ENCODE measurements at places on chromosomes 2 and 18.

GRCh38 chr2:62147610-62148301, 48.2 kb upstream of the B3GNT2 start:
- DNase-seq, result peak; percentile 69

- peak; percentile 88 for DNase-seq
Measured at GRCh38 chr2:37619959-37620300, 51.5 kb downstream of the CDC42EP3 start.

DNA sequence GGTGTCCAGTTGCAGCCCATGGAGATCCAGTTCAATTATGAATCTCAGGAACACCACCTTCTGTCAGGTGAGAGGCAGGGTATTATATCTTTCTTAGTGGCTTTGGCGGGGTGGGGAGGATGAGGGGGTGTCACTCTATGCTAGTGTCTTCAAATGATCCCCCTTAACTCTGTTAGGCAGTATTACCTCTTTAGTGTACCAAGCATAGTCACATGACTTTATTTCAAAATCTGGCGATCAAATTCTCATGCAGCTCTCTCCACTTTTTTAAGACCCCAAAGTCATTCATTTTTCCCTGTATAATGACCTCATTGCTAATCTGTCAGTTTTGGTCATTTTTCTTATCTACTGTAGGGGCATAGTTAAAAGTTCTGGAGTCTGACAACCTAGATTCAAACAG, 1.1 kb upstream of the ZSCAN30 start:
- DNase-seq, result no peak

DNA sequence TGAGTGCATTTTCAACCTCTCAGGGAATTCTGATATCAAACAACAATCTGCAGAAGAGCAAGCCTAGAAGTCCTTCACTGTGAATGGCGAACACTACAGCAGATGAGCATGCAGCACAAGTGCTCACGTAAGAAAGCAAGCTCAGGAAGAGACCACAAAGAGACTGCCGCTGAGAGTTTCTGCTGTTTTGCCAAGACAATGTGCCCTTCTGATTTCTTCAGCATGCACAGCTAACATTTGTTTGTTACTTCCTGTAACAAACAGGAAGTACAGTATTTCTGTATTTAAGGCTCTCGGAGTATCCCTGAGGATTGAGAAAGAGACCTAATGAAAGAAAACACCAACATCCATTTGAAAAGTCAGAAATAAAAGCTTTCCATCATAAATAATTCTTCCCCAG, 45.9 kb downstream of the MBOAT2 start:
- DNase-seq, result peak; percentile 35

- DNase-seq, result no peak
Measured at GRCh38 chr2:226115102-226115831, 684.4 kb downstream of the IRS1 start.

- no peak for DNase-seq
Measured at GRCh38 chr2:204237416-204237815, 300.9 kb downstream of the ICOS start.

- DNase-seq, result peak; percentile 69
Measured at GRCh38 chr2:166090346-166090745, 37.5 kb downstream of the SCN1A start.

DNA sequence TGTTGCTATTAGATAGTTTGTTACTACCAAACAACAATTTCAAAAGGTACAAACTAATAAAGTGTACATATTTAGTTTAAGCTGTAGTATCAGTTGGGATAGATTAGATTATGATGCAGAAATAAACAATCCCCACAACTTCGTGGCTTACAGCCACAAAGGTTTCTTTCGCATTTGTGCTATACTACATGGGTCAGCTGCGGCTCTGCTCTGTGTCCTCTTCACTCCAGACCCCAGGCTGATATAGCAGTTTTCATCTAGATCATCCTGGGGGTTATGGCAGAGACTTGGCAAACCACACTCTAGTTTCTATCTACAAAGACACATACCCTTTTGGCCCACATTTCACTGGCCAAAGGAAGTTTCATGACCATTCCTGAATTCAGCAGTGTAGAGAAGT, 108.0 kb upstream of the SP5 start:
- no peak for DNase-seq

GRCh38 chr2:25597881-25598280, 75.5 kb downstream of the DTNB start:
- peak; percentile 11 for DNase-seq

- no peak for DNase-seq
Measured at GRCh38 chr2:191899410-191899809, 52.5 kb upstream of the CAVIN2 start.

DNA sequence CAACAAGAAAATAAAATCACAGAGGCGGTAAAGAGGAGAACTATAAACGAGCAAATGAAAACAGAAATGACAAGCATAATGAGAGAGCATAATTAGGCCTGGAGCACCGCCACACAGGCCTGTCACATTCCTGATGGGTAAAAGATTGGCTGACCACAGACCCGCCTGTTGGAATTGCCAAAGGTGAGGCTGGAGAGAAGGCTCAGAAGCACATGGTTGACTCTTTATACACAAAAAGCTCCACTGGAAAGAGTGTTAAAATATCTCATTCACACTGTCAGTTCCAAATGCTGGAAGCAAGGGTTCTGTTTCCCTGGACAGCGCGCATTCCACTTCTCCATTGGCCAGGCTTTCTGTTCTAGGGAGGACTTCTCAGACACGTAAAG, 5.9 kb upstream of the LGALSL start:
- no peak for DNase-seq

DNA sequence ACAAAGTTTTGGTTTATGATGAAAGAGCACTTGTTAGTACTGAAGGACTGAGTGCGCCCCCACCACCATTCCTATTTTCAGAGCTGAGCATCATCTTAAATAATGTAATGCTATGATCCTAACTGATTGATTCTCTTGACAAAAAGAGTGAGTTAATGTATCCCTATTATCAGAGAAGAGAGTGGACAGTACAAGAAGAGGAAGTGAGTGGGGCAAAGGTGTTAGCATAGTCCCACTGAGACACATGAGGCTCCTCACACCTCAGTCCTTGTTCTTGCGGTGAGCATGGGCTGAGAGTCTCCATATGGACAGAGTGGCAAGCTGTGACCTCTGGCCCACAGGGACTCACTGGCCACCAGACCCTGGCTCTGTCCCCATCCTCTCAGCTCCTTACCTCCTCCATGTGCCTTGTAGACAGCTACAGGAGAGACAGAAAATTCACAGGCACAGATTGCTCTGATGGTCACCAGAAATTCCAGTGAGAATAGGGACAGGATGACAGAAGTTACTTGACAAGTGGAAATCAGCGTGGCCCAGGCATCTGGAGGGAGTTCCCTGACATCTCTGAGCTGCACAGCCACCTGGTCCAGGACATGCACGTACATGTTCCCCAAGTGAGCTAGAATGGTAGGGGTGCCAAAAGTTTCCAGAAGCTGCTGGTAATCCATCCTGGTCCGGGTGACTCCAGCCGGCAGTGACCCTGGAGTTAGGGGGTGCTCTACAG, 32.6 kb downstream of the NAPG start:
- DNase-seq, result no peak

DNA sequence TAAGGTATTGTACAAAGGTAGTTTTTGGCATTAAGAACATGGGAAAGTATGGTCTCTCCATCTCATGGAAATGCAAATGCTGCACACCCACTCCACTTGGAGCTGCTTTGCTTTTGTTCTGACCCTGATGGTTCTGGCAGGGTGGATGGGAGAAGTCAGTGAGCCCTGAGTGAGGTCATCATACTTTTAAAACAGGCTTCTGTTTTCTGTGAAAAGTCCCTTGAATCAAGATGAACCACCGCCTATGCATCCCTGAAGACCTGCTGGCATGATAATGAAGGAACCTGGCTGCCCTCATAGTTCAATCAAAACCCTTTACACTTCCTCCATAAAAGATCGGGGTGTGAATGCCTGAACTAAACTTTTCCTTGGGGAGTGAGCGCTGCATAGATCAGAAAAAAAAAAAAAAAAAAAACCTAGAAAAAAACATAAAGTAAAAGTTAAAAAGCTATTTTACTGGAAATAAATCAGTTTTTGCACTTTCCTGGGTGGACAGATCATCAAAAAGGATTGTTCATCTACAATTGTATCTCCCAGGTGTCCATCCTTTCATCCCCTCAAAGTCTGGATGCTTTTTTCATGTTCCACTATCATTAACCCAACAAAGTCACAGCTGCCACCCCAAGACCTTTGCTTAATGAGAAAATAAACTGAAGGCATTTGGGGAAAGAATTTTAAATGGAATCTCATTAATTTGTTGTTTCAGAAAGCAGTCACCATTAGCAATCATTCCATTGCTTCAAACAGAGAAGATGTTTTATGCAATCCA, 728.1 kb upstream of the DDX18 start:
- no peak for DNase-seq

- DNase-seq, result no peak
Measured at GRCh38 chr2:160912276-160912675, 248.0 kb upstream of the TANK start.

- peak; percentile 54 for DNase-seq
Measured at GRCh38 chr2:42947809-42948600, 155.6 kb upstream of the HAAO start.

DNA sequence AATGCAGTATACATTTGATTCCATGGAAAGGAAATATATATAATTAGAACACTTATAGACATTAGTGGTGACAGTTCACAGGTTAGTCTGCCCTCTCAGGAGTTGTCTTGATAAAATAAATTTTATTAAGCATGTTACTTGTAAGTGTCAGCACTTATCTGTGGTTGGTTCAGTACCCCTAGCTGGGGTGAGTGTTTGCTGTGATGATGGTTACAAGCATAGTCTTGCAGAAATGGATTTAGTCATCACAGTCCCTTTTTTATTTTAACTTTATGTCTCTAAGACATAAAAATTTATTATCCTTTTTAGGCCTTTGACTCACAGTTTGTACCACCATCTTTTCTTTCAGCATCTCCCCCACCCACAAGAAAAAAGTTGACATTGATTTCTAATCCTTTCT, 52.1 kb downstream of the NCK2 start:
- DNase-seq, result no peak

DNA sequence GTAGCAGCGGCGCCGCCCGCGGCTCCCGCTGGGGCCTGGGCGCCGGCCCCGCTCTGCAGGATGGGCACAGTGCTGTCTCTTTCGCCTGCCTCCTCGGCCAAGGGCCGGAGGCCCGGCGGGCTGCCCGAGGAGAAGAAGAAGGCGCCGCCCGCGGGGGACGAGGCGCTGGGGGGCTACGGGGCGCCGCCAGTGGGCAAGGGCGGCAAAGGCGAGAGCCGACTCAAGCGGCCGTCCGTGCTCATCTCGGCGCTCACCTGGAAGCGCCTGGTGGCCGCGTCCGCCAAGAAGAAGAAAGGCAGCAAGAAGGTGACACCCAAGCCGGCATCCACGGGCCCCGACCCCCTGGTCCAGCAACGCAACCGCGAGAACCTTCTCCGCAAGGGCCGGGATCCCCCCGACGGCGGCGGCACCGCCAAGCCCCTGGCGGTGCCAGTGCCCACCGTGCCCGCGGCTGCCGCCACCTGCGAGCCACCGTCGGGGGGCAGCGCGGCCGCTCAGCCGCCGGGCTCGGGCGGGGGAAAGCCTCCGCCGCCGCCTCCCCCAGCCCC, 369 bp downstream of the CDK5R2 start:
- no peak for DNase-seq

- peak; percentile 79 for DNase-seq
Measured at GRCh38 chr2:145226901-145227300, 707.0 kb upstream of the ZEB2 start.

GRCh38 chr2:177314194-177314593, 49.7 kb upstream of the NFE2L2 start:
- DNase-seq, result no peak

DNA sequence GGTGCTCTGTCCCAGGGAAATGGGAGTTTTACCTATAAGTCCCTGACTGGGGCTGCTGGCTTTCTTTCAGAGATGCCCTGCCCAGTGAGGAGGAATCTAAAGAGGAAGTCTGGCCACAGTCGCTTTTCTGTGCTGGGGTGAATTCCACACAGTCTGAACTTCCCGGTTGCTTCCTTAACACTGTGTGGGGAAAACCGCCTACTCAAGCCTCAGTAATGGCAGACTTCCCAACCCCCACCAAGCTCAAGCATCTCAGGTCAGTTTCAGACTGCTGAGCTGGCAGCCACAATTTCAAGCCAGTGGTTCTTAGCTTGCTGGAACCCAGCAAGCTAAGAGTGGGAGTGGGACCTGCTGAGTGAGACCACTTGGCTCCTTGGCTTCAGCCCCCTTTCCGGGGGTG, 54.9 kb downstream of the NUP35 start:
- DNase-seq, result peak; percentile 53

GRCh38 chr2:147068071-147068470, 776.8 kb upstream of the ACVR2A start:
- DNase-seq, result no peak

DNA sequence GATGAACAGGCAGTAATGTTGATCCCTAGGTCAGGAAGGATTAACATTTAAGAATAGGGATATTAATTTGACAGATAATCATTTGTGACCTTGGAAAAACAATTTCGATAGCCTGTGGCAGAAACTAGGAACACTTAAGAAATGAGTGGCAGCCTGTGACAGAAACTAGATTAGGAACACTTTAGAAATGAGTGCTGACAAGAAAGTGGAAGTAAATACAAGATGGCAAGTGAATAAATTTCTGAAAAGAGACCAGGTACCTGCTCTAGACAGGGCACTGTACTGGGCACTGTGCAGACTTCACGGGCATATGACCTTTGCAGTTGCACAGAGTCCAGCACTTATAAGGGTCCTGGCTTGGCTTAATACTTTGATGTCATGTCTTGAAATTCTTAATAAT, 5.5 kb upstream of the HNRNPA3 start:
- no peak for DNase-seq

GRCh38 chr2:15889442-15890123, 50.8 kb upstream of the MYCN start:
- no peak for DNase-seq

GRCh38 chr2:143807671-143808070, 678.5 kb downstream of the ARHGAP15 start:
- peak; percentile 43 for DNase-seq

DNA sequence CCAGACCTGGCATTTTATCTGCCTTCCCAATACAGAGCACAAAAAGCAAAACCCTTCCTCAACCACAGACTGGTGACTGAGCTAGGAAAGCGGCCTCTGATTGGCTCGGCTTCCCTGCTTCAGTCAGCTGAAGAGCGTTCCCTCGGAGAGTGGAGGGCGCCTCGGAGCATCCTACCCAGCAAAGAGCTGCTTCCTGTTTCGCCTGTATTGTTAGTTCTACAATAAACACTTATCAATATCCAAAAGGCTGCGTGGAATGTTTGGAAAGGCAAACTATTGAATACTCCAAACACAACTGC, 125.0 kb downstream of the CACNB4 start:
- no peak for DNase-seq

- DNase-seq, result no peak
Measured at GRCh38 chr2:219297766-219298456, 11.3 kb downstream of the PTPRN start.

DNA sequence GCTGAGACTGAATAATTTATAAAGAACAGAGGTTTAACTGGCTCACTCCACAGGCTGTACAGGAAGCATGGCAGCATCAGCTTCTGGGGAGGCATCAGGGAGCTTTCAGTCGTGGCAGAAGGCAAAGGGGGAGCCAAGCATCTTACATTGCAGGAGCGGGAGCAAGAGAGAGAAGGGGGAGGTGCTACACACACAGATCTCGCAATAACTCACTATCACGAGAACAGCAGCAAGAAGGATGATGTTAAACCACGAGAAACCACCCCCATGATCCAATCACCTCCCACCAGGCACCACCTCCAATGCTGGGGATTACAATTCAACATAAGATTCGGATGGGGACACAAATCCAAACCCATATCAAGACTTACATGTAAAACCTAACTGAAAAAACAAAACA, 17.8 kb upstream of the MATN3 start:
- no peak for DNase-seq

Measured in inflammatory macrophage treated with lipopolysaccharide for 1 hour (primary cell).